ENCODE measurements at places on chromosomes 2 and 18.

DNA sequence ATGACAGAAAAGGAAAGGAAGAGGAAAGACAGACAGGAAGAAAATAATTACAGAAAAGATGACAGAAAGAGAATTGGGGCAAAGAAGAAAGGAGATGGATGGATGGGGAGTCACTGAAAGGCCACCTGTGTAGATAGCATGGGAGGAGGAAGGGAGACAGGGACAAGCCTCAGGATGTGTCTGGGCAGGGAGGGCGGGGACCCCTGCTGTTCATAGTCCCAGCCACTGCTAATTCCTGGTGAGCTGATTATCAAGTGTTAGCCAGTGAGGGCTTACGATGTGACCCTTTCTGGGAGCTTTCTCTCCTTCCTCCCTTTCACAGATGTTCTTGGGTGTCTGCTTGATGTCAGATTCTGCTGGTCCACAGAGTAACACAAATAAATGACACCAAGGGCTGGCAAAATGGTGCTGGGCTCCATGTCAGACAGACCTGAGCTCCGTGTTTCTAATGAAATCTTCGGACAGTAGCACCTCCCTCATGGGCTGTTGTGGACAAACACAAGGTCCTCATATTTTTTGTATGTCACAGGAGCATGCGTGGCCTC, 13.6 kb downstream of the FHOD3 start:
- no peak for DNase-seq

DNA sequence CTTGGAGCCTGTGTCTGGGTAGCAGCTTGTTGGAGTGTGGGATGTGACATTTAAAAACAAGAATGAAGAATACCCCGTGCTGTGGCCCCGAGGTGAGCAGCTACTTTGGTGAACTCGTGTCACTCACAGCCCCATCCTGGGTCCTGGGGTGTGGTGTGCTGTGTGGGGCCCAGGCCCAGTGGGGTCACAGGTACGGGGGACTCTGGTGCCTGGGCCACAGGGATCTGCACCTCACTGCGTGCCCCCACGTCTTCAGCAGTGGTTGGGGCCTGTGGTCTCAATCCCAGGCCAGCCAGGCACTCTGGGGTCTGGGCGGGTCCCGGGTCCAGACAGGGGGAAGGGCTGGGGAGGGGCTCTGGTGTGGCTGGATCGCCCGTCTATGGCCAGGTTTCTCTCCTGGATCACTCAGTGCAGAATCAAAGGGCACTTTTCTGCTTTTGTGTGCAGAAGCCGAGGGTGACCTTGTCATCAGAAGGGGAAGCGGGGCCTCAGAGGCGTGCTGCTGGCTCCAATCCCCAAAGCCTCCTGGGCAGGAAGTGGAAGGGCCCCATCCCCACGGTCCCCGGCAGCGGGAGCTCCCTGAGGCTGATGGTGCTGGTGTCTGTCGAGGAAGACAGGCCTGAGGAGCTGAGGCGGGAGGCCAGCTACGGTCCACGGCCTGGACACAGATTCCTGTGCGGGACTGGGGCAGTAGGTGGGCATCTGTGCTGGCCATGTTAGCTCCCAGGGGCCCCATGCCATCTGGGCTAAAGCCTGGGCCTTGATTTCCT, 1.4 kb downstream of the GPR35 start:
- no peak for DNase-seq

DNA sequence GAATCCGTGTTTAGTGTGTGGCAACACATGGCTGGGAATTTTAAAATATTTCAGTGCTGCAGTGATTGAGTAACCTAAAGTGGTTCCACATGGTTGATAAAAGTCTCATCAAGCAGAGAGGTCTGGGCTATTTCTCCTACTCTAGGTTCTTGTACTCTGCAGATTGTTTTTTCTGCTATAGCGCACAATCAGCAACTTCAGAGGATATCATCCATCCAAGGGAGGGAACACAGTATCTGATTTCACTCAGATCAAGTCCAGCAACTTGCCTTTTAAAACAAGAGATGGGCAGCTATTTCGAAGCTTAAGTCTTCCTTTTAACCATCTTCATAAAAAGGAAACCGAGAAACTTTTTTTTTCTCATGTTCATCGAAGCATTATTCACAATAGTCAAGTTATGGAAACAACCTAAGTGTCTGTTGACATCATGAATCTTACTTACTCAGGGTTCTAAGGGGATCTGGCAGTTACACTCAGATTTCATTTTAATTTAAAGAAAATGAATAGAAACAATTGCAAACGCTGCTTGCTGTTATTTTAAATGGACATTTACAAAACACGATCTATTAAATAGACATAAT, 172.7 kb upstream of the TRIB2 start:
- no peak for DNase-seq

- no peak for DNase-seq
Measured at GRCh38 chr2:237552908-237553307, 13.5 kb upstream of the PRLH start.

DNA sequence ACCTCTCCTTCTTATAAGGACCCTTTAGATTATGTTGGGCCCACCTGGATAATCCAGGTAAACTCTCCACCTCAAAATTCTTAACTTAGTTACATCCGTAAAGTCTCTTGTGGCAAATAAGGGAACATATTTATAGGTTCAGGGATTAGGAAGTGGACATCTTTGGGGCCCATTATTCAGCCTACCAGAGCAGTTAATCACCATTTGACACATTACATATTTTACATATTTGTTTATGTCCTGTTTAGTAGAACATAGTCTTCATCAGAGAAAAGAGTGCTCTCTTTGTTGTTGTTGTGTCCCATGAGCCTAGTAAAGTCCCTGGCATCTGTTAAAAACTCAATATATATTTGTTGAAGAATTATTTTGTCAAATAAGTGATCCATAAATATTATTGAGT, 134.0 kb upstream of the SPATS2L start:
- DNase-seq: no peak

GRCh38 chr2:55163274-55163721, 68.8 kb downstream of the CLHC1 start:
- no peak for DNase-seq

DNA sequence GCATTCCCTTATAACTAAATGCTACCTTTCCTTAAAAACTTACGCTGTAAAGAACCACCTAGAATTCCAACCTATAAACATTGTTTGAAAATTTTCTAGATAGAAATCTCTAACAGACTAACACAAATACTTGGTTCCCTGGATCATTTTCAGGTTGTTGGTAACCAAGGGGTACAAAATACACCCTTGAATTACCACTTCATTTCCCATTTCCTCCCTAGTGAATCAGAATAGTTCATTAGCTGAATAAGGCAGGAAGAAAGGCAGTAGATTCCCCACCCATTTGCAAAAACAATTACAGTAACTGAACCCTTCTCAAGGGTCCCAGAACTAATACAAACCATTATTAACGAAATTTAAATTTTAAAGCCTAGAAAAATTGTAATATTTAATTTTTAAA, 5.5 kb downstream of the MEX3C start:
- no peak for DNase-seq

- no peak for DNase-seq
Measured at GRCh38 chr2:96903815-96904214, 33.9 kb upstream of the SEMA4C start.

- no peak for DNase-seq
Measured at GRCh38 chr18:34038086-34038485, 186.6 kb downstream of the NOL4 start.

DNA sequence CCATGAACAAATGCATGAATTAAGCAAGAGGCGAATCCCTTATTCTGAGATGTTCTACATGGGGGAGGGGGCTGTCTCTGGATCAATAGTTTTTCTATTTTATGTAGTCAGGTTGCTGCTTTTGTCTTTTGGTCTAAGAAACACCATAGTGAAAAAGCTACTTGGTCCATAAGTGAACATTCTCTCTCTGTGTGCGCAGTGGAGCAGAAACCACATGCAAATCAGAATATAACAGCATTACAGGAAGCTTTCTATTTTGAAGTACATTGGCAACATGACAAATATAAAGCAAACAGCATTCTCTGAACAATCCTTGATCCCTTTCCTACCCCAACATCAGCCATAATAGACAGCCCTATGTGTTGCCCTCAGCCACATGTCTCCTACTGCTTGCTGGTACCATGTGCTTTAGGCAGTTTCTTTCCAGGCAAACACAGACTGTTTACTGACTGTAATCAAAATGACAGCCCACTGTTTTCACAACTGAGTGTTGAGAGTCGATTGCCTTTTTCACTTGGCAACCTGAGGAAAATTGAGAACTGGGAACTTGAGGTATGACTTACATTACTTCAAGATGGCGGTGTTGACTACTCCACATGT, 10.6 kb downstream of the SCN3A start:
- DNase-seq: no peak

GRCh38 chr2:138919120-138919747, 139.0 kb upstream of the NXPH2 start:
- DNase-seq: no peak

DNA sequence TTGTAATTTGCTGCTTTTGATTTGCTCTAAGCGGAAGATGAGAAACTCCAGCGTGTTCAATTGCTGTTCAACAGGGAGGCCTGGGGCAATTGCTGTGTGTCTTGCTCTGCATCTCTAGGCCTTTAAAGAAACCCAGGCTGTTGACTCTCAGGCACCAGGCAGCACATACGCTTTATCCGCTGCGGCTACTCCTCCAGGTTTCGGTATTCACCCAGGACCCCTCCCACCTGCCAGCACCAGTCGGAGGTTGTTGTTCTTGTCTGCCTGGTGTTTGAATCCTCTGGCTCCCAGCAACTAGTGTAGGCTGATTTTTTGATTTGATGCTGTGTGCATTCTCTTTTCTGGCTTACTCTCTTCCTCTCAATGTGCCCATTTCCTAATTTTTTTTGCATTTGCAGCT, 383.1 kb downstream of the TSN start:
- no peak for DNase-seq

GRCh38 chr2:219681694-219682300, 54.4 kb downstream of the SLC4A3 start:
- DNase-seq: no peak

- DNase-seq: no peak
Measured at GRCh38 chr2:42795841-42796301, 3.5 kb upstream of the HAAO start.
